ENCODE measurements at places on chromosomes 6 and 20. TPM values are rescaled to one million over a fixed set of nuclear protein-coding genes. Genes with fewer than 3 reads are reported as not detected.

GRCh38 chr20:7926767-7927166, 13.5 kb downstream of the HAO1 start:
- peak overlapping the region; percentile 92 for H3K27ac ChIP-seq
- no peaks in the 10 kb centered on the region for H3K27me3 ChIP-seq
- H3K4me3 ChIP-seq: no peak overlapping the region
- peaks cover 26% of the 10 kb centered on the region for H3K4me1 ChIP-seq

DNA sequence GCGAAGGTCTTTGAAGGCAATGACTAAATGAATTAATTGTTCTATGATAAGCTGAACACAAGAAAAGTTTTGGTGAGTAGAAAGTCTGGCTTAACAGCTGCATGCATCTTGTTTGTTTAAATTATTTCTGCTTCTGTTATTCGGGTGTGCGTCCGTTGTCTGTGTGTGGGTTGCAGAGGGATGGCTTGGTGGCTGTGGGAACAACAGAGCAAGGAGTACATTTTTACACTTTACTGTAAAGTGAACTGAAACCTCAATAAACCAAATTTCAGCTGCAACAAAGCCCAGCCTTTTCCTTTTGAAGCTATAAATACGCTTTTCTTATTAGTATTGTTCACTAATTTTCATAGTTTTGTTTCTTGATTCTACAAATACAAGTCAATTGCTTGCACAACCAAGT, 3.5 kb upstream of the LAMP5 start:
- H3K4me1 ChIP-seq: peaks cover 4% of the 10 kb centered on the region
- DNase-seq: no peak
- peaks cover 97% of the 10 kb centered on the region for H3K27me3 ChIP-seq
- no peak overlapping the region for H3K27ac ChIP-seq

DNA sequence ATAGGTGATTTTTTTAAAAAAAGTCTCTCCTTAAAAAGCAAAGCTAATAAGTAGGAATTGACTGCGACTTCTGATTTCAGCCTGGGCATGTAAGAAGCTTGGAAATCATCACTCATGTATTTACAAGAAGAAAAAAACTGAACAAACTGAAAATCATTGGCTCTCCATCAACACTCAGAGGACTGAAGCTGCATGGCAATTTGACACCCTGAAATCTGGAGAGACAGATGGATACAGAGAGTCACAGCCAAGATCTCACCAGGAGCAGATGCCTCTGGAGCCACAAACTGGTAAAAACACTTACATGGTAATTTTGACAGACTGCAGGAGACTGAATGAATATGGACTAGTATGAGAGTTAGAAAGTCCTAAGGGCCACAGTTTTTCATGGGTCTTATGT, 191.2 kb upstream of the TCF21 start:
- no peak overlapping the region for H3K27ac ChIP-seq
- H3K4me1 ChIP-seq: no peaks in the 10 kb centered on the region
- no peaks in the 10 kb centered on the region for H3K36me3 ChIP-seq
- H3K27me3 ChIP-seq: no peaks in the 10 kb centered on the region

DNA sequence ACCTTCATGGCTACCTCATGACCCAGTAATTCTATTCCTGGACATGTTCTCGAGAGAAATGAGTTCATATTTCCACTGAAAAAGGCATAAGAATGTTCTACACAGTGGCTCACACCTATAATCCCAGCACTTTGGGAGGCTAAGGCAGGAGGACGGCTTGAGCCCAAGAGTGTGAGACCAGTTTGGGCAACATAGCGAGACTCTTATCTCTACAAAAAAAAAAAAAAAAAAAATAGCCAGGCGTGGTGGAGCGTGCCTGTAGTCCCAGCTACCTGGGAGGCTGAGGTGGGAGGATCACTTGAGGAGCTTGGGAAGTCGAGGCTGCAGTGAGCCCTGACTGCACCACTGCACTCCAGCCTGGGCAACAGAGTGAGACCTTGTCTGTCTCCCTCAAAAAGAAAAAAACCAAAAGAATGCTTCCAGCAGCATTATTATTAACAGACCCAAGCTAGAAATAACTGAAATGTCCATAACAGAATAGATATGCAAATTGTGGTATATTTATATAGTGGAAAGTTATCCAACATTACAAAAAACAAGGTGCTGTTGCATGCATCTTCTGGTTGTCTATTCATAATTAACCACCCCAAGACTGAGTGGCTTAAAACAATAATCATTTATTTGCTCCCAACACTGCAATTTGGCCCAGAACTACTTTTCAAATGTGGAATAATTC, 9.4 kb upstream of the RAB44 start:
- H3K27me3 ChIP-seq: no peaks in the 10 kb centered on the region
- no peak overlapping the region for H3K4me3 ChIP-seq
- H3K27ac ChIP-seq: no peak overlapping the region
- peaks cover 3% of the 10 kb centered on the region for H3K4me1 ChIP-seq
- peaks cover 28% of the 10 kb centered on the region for H3K36me3 ChIP-seq
- no peak for DNase-seq

Gene CLPSL2
- not detected for polyA plus RNA-seq

Gene ANGPT4
- polyA plus RNA-seq: not detected

DNA sequence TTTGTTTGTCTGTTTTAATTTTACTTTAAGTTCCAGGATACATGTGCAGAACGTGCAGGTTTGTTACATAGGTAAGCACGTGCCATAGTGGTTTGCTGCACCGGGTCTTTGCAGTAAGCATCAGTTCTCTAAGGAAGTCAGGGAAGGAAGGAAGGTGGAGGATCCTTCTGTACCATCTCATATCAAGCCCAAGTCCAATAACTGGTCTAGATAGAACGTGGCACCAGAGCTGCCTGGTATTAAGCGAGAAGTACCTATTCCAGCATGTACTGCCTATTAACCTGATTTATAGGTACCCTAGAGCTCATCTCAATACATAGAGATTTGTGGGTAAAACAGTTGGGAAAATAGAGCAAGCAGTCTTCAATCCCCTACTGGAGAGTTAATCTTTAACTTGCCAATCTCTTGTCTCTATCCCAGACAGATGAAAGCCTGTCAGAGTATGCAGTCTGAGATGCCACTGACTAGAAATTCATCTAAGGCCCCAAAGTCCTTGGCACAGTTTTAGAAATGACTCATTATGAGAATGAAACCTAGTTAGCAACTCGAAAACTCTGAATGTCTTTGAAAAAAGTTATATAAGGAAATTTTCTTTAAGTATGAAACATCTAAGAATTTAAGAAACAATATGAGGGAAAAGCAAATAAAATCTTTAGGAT, 144.9 kb downstream of the TFAP2A start:
- H3K4me3 ChIP-seq: no peak overlapping the region
- DNase-seq: no peak
- H3K27ac ChIP-seq: no peak overlapping the region
